ENCODE measurements at places on chromosomes 16 and 17. TPM values are rescaled to one million over a fixed set of nuclear protein-coding genes. Genes with fewer than 3 reads are reported as not detected.

KRTAP2-2 gene
- not detected for total RNA-seq

NOG gene
- 0.08 TPM for total RNA-seq

C1QTNF8 gene
- total RNA-seq, result not detected

TMEM238L gene
- total RNA-seq, result not detected

DNASE1L2 gene
- 6.4 TPM for total RNA-seq

CCL1 gene
- total RNA-seq, result not detected

TEKT1 gene
- not detected for total RNA-seq

YBX2 gene
- total RNA-seq, result 3.9 TPM

ZNF207 gene
- 115 TPM for total RNA-seq

IL4R gene
- total RNA-seq, result 55.4 TPM

CLEC10A gene
- total RNA-seq, result not detected

KRT17 gene
- total RNA-seq, result 11.0 TPM

CHMP1A gene
- 158 TPM for total RNA-seq

TMUB2 gene
- 32.7 TPM for total RNA-seq

AANAT gene
- not detected for total RNA-seq

LDAF1 gene
- total RNA-seq, result 40.2 TPM

SMTNL2 gene
- 10.9 TPM for total RNA-seq

C16orf92 gene
- not detected for total RNA-seq

ASPHD1 gene
- 6.5 TPM for total RNA-seq

ACTG1 gene
- total RNA-seq, result 6,276 TPM

GGT6 gene
- total RNA-seq, result not detected

All from epithelial cell of alveolus of lung (primary cell).